Activated CD4-positive, alpha-beta T cell treated with anti-CD3 and anti-CD28 coated beads for 1 hour (primary cell): ENCODE measurements at places on chromosomes 16 and 17.

DNA sequence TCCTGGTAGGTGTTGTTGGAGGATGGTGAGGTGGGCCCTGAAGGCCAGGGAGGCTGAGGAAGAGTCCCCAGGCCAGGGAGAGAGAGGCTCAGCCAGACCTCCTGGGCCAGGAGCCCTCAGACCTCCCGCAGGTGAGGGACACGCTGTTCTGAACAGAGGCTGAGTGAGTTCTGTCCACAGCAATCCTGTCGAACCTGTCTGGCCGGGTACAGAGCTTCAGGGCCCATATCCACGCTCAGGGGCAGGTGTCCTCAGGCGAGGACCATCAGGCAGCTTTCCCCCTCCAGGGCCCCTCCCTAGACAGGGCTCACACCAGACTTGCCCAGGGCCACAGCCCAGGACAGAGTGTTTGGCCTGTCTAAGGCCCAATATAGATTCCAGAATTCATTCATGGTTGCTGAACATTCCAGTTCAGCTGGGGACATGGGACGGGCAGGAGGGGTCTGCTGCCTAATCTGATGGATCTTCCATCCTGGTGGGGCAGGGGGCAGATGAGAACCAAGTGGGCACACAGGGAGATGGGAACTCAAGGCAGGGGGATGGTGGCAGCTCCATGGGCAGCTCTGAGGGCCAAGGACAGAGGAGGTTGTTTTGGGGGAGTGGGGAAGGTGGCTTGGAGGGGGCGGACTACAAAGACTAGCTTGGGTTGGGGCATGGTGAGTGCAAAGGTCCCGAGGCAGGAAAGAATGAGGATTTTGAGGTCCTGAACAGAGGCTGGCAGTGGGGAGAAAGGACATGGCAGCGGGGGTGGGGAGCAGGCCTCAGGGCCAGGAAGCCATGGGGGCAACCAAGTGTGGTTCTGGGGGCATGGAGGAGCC, 23.4 kb upstream of the MPRIP start:
- DNase-seq, result no peak

DNA sequence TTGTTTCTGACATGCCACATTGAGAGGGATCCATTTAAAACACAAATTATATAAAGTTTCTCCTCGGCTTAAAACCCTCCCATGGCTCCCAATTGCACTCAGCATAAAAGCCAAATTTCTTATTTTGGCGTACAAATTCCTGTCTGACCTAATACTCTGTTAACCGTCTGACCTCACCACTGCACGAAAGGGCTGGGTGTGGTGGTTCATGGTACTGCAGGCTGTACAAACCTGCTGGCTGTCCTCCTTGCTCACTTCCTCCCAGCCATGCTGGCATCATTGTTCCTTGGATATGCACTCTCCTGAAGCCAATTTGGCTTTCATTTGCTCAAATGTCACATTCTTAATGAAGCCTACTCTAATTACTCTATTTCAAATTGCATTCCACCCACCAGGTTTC, 301.6 kb upstream of the C16orf82 start:
- DNase-seq, result no peak

DNA sequence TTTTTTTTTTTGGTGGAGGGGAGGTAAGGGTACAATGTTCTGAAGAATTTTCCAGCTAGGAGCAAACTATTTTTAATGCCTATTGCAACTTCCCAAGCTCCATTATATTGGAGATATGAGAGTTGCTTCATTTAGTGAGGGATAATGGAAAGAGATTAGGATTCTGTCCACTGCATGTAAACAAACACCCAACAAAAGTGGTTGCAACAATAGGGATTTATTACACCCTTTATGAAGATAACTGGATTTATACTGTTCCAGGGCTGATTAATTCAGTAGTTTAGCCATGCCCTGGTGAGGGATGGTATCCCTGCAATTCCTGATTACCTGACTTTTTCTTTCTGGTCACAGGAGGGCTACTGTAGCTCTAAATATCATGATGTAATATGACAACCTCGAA, 40.5 kb downstream of the MAP2K6 start:
- DNase-seq, result no peak

GRCh38 chr16:16861546-16861945, 482.6 kb downstream of the NPIPA7 start:
- peak; percentile 21 for DNase-seq

- no peak for DNase-seq
Observed at GRCh38 chr17:30236766-30237165, 1.3 kb upstream of the SLC6A4 start.

- DNase-seq, result no peak
Observed at GRCh38 chr16:68070806-68071517, 14.2 kb upstream of the NFATC3 start.

DNA sequence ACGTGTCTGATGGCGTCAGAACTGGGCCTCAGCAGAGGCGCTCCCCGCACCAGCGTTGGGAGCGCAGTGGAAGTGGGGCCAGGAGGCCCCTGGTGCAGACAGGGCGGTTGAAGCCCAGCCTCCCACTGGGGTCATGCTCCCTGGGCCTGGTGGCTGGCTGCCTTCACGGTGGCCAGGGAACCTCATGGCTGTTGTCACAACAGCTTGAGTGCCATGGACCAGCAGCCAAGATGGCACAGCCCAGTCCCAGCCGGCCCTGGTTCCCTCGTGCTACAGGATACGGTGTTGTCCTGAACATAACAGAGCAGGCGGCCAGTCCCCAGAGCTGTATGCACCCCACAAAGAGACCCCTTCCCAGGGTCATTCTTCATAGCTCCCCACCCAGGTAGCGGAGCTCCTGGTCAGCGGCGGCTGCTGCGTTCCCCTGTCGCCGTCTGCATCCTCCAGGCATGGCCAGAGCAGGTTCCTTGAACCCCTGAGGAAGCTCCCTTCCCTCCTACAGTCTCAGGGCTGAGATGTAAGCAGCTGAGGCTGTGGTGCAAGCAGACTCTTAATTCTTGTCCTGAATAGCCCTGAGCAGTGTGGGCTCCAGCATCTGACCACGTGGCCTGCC, 29.7 kb downstream of the NME3 start:
- DNase-seq, result no peak

- DNase-seq, result peak; percentile 55
Observed at GRCh38 chr16:1300664-1301476, 8.6 kb upstream of the UBE2I start.

DNA sequence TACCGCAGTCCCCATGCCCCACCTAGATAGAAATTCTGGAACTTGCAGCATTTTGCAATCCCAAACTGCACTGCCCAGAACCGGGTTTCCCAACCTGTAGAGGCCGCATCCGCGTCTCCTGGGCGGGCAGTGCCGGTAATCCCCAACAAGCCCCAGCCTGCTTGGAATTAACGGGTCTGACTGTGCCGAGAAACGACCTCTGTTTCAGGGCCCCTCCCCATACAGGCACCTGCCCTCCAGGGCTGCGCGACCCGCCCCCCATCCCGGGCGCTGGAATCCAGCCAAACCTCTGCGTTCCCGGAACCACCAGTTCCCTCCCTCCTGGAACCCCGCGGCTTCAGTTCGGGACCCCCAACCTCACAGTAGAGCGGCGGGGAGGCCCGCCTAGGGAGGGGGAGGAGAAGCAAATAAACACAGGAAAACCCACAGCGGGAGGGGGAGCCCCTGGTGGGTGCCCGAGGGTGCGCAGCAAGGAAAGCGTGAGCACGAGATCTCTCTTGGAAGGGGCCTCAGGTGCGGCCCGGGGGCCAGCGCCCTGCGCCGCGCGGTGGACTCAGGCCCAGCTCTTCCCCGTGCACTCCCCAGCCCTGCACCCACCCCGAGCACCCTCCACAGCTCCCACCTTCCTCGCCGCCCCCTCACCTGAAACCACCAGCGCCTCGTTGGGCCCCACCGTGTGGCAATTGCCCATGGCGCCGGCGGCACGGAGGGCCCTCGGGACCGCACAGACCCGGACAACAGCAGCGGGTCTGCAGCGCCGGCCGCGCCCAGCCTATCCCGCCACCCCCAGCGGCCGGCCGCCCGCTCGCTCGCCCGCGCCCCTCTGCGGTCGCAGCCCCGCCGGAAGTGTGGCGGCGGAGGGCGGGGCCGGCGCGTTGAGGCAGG, at the start of gene FLOT2:
FLOT2 (minus strand) TSS at position 850 of the 885 bp plus-strand sequence; CDS start at position 691, 159 bp downstream.
- peak; percentile 50 for DNase-seq

- no peak for DNase-seq
Observed at GRCh38 chr16:68436581-68436980, 11.7 kb downstream of the SMPD3 start.

GRCh38 chr17:64777415-64778239, 115.5 kb upstream of the SMURF2 start:
- DNase-seq, result no peak

- peak; percentile 35 for DNase-seq
Observed at GRCh38 chr17:33750943-33751701, 458.0 kb upstream of the ASIC2 start.

GRCh38 chr17:42276609-42277341, 584 bp upstream of the STAT5B start:
- DNase-seq, result no peak

DNA sequence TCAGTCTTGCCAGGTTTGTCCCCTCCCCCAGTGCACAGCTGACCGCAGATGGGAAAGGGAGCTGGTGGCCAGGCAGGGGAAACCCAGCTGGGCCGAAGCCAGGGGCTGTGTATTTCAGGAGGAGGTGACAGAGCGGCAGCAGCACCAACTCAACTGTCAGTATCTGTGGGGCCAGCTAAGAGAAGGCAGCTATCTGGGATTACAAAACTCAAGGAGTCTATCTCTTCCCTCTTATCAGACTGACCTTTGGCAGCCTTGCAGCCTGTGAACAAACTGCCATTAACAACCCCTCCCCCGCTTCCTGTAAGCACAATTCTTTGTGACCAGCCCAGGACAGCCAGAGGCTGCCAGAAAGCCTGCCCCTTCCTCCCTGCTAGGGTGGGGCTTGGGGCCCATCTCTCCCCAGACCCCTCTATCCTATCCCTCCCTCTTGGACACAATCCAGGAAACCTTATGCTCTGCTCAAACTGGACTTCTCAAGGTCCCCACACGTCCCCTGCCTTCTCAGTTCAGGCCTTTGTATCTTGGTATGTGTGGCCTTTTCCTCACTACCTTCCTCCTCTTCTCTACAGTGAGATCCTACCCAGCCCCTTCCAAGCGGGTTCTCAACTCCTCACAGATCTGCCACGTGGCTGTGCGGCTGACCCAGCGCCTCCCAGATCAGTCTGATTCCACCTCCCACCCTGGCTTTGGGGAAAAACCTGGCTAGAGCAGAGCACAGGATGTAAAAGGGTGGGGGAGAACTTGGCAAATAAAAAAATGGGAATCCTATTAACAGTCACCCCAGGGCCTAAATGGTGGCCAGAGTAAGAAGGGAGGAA, 10.5 kb downstream of the ST3GAL2 start:
- no peak for DNase-seq

GRCh38 chr16:71263582-71263981, 25.6 kb downstream of the CMTR2 start:
- no peak for DNase-seq

- DNase-seq, result no peak
Observed at GRCh38 chr16:81449241-81449640, 4.6 kb downstream of the CMIP start.

DNA sequence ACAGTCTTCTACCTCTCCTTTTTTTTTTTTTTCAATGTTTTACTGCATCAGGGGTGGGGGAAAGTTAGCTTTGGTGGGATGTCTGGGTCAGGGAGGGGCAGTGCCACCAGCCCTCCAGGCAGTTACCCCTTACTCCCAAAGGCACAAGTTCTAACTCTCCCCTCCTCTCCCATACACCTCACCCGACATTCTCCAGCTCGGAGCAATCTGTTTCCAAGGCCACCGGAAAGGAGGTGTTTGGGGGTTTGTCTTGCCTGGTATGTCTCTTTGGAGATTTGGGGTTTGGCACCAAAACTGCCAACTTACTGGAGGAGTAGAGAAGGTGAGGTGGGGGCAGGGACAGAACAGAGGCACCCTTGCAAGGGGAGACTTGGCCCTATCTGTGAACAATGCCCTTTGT, 4.7 kb downstream of the DLX3 start:
- DNase-seq, result no peak

DNA sequence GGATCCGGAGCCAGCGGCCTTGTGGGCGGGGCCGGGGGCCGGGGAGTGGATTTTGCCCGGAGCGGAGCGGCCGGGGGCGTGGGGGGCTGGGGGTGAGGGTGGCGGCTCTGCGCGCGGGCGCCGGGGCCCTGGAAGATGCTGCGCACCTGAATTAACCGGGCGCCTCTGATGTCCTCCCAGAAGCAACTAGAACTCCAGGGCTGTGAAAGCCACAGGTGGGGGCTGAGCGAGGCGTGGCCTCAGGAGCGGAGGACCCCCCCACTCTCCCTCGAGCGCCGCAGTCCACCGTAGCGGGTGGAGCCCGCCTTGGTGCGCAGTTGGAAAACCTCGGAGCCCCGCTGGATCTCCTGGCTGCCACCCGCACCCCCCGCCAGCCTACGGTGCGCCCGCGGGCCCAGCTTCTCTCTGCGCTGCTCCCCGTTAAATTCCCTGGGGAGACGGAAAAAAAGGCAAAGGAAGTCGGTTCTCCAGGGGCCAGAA, 549 bp downstream of the SLC26A11 start:
- no peak for DNase-seq

GRCh38 chr17:66920950-66921349, 43.6 kb upstream of the CACNG4 start:
- DNase-seq, result no peak

- DNase-seq, result no peak
Observed at GRCh38 chr17:74135391-74136167, 67.9 kb upstream of the RPL38 start.

DNA sequence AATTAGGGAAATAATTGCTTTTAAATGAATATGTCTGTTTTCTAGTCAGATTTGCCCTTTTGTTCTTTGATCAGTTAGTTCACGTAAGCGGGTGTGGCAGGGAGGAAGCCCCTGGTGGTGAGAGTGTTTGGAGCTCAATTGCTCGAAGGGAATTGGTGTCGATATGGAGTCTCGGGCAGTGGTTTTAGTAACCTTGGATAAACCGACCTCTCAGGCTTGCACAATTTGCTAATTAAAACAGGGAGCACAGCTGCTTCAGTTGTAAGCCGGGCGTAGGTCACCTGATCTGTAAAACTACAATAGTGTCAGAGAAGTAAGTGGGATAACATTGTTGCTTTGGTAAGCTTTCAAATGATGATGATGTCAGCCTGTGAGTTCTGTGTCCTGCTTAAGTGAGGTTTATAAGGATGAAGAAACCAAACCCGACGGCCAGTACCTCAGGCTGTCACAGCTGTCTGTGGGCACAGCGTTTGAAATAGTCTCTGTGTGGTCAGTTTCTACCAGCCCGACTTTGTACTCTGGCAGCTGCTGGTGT, 2.9 kb downstream of the ZNF750 start:
- DNase-seq, result no peak

- DNase-seq, result no peak
Observed at GRCh38 chr17:31072186-31072585, 22.6 kb upstream of the NF1 start.

DNA sequence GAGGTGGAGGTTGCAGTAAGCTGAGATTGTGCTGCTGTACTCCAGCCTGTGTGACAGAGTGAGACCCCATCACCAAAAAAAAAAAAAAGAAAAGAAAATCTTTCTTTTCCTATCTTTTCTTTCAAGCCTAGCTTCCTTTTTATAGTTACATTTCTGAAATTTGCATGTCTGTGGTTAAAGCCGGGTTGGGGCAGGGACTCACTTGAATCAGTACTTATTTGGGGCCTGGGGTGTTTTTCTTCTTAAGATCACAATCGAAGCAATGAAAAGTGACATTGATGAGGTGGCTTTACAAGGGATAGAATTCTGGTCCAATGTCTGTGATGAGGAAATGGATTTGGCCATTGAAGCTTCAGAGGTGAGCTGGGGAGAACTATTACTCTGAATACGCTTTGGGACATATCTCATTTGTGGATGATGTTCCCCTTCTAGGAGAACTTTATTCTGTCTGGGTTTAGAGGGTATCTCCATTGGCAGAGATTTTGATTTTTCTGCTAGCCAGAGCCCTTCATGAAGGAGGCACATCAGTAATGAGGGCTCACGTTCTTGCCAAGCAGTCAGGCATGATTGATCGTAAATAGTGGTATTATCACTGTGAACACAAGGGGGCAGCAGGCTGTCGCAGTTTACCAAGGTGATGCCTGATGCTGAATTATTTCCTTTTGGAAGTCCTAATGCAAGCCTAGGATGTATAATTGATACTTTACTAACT, 14.3 kb downstream of the KPNB1 start:
- DNase-seq, result peak; percentile 37
